ENCODE measurements at places on chromosomes 7 and 10.
A peak's percentile ranks its signal among the peaks of the same experiment; 100 is the strongest.

- no peak for DNase-seq
Observed at GRCh38 chr10:97631098-97631497, 2.2 kb downstream of the MORN4 start.

DNA sequence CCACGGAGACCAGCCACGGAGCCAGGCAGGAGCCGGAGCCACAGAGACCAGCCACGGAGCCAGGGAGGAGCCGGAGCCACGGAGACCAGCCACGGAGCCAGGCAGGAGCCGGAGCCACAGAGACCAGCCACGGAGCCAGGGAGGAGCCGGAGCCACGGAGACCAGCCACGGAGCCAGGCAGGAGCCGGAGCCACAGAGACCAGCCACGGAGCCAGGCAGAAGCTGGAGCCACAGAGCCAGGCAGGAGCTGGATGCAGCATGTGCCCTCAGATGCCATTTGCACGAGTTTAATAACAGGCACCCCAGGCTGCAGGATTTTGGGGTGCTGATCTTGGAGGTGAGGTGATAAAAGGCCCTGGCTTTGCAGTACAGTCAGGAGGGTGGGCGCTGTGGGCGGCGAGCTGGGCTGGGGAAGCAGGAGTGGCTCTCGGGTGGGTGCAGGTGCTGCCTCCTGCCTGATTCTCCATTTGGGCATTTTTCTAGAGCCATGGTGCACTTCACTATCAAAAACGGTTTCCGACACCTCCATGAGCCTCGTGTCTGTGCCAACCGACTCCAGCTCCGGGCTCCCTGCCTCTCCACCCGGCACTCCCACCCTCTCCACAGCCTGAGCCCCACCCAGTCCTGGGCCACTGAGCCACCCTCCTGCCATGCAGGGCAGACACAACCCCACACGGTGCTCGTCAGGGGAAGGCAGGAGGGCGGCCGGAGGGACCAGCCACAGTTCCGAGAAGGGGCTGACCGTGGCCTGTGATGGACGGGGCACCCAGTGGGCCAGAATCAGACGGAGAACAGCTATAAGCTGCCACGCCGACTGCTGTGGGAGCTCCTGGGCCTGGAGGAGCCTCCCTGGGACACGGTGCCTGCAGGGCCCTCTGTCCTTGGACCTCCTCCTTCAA lies 40.8 kb upstream of the NKX6-2 start:
- no peak for DNase-seq

- peak; percentile 94 for DNase-seq
Observed at GRCh38 chr7:134905375-134905774, 80.9 kb upstream of the AGBL3 start.

- no peak for DNase-seq
Observed at GRCh38 chr10:92438220-92438619, 135.7 kb downstream of the IDE start.

DNA sequence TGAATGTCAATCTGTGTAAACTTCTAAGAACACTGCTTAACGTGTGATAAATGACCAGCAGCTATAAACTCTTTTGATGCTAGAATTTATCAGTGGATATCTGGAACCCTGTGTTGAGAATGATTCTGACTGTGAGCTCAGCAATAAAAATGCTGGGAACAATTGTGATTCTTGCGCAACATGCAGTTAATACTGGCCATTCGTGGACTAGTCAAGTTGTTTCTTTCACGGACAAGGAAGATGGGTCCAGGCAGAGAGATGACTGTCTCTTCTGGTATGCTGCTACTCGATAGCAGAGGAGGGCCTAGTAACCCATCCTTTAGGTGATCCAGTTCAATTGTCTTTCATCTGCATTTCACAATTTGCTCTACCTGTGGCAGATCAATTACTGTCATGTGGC lies 394.8 kb upstream of the IGFBP3 start:
- peak; percentile 53 for DNase-seq

DNA sequence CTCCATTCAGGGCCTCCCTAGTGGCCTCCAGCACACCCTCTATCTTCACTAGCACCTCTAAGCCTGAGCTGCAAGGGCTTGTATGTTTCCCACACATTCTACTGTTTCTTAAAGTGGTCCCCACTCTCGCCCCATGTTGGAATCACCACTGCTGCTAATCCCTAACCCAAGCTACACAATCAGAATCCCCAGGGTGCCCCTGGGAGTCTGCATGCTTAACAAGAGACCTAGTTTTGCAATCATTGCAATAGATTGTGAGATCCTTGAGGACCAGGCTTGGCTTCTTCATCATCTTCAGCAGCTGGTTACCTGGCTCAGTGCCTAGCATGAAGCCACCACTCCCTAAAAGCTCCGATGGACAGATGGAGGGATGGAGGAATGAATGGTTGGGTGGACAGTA lies 113.9 kb downstream of the MYOF start:
- no peak for DNase-seq

- DNase-seq = peak; percentile 97
Observed at GRCh38 chr7:81161451-81162075, 242.7 kb upstream of the SEMA3C start.

DNA sequence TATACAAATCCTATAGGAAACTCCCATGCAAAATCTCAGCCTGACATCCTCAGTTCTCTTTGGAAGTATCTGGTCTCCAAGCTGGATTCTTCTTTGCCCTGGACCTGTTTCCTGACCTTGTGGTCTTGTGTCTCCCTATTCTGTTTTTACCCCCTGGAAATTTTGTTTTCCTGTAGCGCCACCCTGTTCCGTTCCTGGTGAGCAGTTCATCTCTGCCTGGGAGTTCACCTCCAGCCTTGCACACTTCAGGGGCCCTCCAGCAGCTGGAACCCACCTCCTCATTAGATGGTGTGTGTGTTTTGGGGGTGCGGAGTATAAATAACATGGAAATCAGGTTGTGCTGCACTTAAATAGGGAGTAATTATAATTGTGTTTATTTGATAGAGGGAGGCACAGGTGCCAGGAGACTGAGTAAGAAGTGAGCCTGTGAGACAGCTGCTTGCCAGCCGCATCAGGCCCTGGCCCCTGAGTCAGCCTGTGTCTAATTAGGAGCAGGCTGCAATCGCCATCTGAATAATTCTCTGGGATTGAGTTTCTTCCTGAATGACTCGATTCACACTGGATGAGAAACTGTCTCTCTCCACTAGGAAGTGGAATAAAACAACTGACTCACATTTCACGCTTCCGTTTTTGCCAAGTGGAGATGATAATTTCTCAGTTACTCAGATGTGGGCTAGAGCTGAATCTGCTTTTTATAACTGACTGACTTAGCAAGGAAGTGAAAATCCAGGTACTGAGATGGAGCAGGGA lies 69.4 kb upstream of the HECTD2 start:
- DNase-seq = peak; percentile 68

DNA sequence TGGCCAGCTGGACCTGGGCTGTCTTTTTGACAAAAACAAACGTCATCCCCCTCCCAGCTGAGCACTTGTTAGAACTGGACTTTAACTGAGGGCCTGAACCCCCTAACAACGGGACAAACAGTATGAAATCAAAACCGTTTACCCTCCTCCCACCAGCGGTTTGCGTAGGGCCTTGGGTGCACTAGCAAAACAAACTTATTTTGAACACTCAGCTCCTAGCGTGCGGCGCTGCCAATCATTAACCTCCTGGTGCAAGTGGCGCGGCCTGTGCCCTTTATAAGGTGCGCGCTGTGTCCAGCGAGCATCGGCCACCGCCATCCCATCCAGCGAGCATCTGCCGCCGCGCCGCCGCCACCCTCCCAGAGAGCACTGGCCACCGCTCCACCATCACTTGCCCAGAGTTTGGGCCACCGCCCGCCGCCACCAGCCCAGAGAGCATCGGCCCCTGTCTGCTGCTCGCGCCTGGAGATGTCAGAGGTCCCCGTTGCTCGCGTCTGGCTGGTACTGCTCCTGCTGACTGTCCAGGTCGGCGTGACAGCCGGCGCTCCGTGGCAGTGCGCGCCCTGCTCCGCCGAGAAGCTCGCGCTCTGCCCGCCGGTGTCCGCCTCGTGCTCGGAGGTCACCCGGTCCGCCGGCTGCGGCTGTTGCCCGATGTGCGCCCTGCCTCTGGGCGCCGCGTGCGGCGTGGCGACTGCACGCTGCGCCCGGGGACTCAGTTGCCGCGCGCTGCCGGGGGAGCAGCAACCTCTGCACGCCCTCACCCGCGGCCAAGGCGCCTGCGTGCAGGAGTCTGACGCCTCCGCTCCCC lies at the start of gene IGFBP1:
Gene IGFBP1, plus strand, starts transcription at position 304 of the 808 bp plus-strand sequence. Its CDS starts 165 bp downstream, at position 469.
- DNase-seq = peak; percentile 52

DNA sequence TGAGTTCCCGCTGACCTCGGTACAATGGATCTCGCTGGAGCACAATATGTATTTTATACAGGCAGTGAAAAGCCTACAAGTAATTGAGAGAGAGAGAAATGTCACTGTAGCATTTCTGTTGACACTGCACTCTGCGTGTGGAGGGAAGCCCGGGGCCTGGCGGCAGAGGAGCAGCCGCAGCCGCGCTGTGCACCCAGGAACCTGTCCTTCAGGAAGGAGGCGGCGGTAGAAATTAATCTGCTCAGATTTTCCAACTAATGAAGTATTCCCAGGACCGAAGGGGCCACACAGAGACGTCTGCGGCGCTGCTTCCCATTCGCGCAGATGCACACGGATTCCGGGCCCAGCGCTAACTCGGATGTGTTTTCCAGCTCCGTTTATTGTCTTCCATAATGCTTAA lies 170.1 kb downstream of the EBF3 start:
- DNase-seq = no peak

GRCh38 chr10:80588546-80588945 lies 50.8 kb downstream of the SH2D4B start:
- DNase-seq = no peak

DNA sequence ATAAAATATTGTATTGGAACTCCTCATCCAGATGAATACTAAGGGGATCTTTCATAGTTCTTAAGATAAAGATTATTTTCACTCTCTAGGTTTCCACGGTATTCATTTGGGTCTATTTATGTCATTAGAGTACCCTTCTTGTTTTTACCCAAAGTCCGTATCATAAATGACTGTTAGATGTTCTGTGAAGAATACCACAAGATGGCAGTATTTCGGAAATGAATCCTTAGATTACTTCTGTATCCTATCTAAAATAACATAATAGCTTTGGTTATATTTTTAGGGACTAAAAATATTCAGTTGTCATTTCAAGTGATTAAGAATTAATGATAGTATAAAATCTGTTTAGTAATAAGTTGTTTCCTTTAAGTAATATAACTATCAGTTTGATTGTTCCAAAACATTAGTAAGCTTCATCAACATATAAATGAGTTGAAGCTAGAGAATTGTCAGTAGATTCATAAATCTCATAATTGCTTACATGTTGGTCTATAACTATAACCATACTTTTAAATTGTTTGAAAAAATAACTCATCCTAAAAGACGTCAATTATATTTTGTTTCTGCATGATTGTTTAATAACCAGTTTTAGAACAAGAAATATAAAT lies 337.5 kb upstream of the KCND2 start:
- peak; percentile 72 for DNase-seq

GRCh38 chr7:156903232-156903909 lies 10.4 kb upstream of the LMBR1 start:
- peak; percentile 30 for DNase-seq

DNA sequence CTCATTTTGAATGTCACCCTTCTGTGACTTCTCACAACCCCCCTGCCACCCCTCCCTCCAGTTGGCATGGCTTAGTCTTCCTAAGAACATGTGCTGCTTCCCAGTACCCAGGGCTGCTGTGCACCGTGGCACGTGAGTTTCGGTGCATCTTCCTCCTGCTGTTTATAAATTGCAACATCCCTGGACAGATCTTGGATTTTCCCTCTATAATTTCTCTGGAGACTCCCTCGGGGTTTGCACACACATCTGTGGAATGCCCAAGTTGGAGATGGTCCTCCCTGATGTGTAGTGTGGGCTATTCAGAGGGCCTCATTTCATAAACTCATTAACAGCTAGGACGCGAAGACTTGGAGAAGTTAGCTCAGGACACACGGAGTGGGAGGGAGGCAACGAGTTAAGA lies 52.9 kb downstream of the IKZF1 start:
- DNase-seq = no peak

GRCh38 chr10:93513091-93513490 lies 16.7 kb downstream of the CEP55 start:
- no peak for DNase-seq

DNA sequence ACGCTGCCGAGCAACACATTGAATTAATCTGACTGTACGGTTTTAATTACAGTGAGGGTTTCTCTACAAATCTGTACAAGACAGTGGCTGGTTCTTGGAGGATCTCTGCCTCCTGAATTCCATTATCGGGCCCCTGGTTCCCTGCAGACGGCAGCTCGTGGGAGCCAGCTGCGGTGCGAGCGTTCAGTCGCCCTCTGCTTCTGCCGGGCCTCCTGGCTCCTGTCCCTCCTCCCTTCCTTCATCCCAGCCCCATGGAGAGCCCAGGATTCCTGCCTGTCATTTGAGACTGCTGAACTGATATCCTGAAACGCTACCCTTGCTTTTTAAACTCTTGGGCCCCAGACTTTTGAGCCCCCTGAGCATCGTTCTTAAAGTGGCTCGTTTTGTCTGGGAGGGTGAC lies 6.6 kb upstream of the DLX6 start:
- no peak for DNase-seq

DNA sequence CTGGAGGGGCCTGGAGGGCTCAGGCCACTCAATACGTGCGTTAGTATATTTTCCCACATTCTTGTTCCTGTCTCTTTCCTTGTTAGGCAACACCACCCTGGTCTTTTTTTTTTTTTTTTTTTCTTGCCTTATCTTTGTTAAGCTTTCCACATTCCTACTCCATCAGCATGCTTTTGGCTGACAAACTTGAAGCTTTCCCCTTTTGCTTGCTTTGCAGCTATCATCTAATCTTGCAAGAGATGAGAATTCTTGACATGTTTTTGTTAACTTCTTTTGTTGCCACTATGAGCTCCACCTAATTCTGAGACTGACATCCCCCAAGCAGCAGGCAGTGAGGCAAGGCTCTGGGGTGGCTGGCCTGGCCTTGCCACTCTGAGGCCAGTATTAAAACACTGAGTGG lies 52.5 kb upstream of the NRP1 start:
- DNase-seq = peak; percentile 33

DNA sequence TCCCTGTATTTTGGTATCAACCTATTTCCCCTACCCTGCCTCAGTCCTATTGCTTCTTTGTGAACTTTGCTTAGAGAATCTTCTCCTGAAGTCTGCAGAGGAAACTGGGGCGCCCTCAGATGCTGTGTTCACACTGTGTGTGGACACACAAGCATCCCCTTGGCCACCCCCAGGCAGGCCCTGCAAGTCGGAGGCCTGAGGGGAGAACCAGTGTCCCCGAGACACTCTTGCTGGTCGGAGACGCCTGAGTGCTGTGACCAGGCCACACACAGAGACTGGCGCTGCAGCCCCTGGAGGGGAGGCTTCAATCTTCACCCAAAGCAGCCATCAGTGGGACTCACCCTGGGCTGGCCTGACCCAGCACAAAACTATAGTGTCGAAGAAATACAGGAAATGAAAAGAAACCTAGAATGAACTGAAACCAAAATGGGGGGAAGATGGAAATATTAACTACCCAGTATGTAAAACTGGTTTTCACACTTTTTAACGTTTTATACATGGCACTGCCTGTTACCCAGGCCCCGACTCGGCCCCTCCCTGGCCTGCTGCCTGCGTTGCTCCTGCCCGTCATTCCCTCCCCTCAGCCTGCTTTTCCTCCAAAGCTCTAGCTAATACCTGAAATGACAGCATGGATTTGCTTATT lies 48.4 kb upstream of the FAM20C start:
- no peak for DNase-seq

- DNase-seq = no peak
Observed at GRCh38 chr7:78400038-78400437, 601.5 kb downstream of the PHTF2 start.

Data from fibroblast of villous mesenchyme (primary cell).